ENCODE measurements at places on chromosomes 1 and 21.

DNA sequence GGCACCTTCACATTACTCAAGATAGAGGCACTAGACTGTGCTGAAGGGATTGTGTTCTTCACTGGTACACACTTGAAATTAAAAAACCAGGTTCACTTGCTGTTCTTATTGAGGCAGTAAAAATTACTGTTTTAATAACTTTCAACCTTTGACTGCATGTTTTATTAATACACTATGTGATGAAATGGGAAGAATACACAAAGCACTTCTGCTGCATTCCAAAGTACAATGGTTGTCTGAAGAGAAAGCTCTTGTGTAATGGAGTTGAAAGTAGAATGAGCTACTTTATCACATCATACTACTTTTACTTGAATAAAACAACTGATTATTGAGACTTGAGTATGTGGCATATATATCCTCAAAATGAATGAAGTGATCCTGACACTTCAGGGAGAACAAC is 49.7 kb downstream of the LRRC8C start:
- no peak for DNase-seq

GRCh38 chr1:203085528-203086406 is at the start of gene MYOG:
Gene MYOG, minus strand, starts transcription at chr1:203086012. Its CDS starts 51 bp downstream, at chr1:203085961.
- DNase-seq: no peak

- DNase-seq: no peak
These were observed 172.6 kb upstream of the HMCN1 start for GRCh38 chr1:185561629-185562028.

- DNase-seq: no peak
These were observed 7.5 kb downstream of the COL9A2 start for GRCh38 chr1:40309374-40310128.

- DNase-seq: no peak
These were observed 127.3 kb upstream of the POU3F1 start for GRCh38 chr1:38173848-38174247.

DNA sequence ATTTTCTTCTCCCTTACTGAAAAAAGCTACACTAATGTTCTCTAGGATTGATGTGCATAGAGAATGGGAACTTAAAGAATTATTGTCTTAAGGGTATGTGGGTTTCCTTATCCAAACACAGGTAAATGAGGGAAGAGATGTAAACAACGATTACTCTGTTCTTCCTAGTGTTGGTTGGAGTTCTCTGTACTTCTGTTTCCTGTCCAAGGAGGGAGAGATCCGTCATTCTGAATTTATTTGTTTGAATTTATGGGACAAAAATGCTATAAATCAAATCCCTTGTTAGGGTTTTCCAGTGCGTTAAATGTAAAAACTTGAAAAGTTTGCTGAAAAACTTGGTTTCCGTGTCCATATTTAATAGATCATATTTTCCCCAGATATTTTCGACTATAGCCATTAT is 29.6 kb downstream of the LAMC1 start:
- no peak for DNase-seq

DNA sequence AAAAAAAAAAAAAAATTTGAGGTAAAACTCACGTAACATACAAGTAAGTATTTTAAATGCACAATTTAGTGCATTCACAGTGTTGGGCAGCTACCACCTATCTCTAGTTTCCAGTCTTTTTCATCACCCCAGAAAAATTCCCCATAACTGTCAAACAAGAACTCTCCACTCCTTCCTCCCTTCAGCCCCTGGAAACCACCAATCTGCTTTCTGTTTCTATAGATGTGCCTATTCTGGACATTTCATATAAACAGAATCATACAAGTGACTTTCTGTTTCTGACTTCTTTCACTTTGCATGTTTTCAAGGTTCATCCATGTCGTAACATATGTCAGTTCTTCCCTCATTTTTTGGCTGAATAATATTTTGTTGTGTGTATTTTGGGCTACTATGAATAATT is 24.9 kb upstream of the ETS2 start:
- DNase-seq: no peak

DNA sequence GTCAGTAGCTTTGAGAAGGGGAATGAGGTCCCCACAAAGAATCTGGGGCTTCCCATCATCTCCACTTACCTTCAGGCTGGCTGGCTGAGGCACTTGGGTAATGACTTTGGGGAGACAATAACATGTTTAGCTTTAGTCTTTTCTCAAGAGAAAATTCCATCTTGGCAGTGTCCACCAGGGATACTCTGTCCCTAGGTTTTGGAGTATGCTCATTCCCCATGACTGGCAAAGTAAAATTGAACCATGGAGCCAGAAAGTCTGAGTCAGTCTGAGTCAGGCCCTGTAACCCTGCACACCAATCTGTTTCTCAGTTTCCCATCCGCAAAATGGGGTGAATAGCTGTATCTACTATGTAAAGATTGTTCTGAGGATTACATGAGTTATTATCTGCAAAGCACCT is 28.2 kb downstream of the RUNX1 start:
- no peak for DNase-seq

GRCh38 chr1:2477791-2478499 is 1.9 kb downstream of the PLCH2 start:
- no peak for DNase-seq

GRCh38 chr1:208189716-208190115 is 54.5 kb downstream of the PLXNA2 start:
- no peak for DNase-seq

GRCh38 chr1:180927348-180927747 is 14.7 kb downstream of the KIAA1614 start:
- DNase-seq: no peak

DNA sequence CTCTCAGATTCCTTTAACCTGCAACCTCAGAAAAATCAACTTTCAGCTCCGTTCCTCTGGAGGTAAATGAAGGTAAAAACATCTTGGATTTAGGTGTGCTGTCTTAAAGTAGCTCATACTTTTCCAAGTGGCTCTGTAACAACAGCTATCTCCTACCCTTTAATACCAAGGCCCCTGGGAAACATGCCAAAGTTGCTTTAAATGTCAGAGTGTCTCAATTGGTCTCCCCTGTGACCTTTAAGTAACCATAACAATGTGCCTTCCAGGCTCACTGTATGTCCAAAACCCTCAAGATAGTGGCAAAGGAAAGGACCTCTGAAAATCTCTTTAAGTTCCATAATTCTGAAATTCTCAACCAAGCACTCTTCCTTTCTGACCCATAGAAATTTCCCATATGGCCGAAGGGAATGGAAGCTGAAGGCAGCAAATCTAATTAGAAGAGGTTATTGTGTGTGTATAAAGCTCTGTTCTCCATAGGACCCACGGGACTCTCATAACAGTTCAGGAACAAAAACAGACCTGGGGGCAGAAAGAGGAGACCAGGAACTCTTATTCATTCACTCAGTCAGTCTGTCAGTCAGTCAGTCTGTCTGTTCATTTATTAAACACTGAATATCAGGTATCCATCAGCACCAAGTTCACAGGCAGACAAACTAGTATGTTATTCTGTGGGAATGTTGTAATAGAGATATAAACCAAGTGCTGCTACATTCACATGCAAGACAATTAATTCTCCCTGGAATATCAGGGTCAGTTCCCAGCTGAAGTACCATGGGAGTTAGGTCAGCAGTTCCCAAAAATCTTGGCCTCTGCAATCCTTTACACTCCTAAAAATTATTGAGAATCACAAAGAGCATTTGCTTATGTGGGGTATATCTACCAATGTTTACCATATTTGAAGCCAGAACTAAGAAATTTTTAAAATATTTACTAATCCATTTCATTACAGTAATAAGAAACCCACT is 19.1 kb downstream of the ASTN1 start:
- DNase-seq: no peak

GRCh38 chr1:245771511-245772281 is 616.9 kb downstream of the KIF26B start:
- DNase-seq: no peak

DNA sequence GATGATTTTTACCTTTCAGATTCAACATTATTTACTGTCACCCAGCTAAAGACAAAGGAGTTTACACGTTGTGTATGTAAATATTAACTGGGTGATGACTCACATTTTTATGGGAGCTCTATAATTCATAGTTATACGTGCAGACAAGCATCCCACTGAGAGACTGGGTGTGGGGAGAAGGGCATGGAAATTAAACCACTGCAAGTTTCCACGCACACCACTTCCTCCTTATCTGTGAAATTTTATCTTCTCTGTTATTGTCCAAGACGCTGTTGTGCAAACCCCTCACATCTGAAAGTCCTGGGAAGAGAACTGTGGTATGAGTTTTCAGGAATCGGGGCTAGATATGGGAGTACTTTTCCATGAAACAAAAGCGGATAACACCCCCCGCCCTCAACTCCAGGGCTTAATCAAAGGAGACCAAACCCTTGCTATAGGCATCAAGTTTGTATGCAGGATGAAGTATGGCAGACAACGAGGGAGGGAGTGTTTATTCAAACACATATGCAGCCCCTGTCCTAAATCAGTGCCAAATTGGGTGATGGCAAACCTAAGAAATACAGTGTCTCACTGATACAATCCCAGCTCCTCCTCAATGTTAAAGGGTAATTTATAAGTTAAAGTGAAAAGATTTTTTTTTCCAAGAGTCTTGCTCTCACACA is 23.3 kb upstream of the DPT start:
- no peak for DNase-seq

GRCh38 chr1:204977318-204977717 is 65.7 kb upstream of the CNTN2 start:
- DNase-seq: no peak

GRCh38 chr1:29639741-29640427 is 403.6 kb downstream of the PTPRU start:
- DNase-seq: peak; percentile 10

GRCh38 chr1:7430691-7431090 is 340.4 kb upstream of the VAMP3 start:
- no peak for DNase-seq

GRCh38 chr1:27726173-27727044 is 648 bp downstream of the FAM76A start:
- peak; percentile 72 for DNase-seq

- DNase-seq: no peak
These were observed 10.8 kb downstream of the UTP25 start for GRCh38 chr1:209838537-209838936.

GRCh38 chr1:3988431-3988830 is 88.4 kb upstream of the C1orf174 start:
- no peak for DNase-seq

DNA sequence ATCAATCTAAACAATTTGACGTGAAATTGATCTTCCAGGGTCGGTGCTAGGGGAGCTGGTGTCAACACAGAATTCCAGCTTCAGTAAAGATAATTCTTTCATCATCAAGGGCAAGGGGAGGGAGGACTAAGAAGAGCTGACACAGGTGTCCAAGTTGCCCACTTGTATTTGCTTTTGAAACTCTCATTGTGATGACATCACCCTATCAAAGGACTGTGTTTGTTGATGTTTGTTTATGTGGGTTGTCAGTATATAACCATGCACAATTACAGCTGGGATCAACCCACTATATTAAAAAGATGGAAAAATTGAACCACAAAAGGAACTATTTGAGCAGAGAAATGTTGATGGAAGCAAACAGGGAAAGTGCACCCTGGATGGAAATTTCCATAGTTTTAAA is 48.8 kb downstream of the ZC3H11B start:
- no peak for DNase-seq

DNA sequence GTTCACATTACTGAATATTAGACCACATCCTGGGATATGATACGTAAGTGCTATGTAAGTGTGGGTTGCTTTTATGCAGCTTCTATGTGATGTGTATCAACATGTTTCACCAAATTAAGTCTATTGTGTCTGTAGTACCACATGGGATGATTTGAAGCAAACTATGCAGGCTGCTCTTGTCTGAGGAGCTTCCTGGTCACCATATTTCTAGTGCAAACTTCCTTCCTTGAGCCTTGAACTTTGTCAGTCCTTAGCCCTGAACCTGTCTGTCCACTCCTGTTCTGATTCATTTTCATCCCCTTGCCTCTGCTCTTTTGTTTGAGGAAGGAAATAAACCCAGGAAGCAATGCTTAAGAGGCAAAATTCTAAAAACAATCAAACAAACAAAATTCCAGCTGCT is 117.5 kb upstream of the VANGL1 start:
- DNase-seq: no peak

- DNase-seq: peak; percentile 30
These were observed 147.4 kb downstream of the ZNF281 start for GRCh38 chr1:200262326-200262965.

DNA sequence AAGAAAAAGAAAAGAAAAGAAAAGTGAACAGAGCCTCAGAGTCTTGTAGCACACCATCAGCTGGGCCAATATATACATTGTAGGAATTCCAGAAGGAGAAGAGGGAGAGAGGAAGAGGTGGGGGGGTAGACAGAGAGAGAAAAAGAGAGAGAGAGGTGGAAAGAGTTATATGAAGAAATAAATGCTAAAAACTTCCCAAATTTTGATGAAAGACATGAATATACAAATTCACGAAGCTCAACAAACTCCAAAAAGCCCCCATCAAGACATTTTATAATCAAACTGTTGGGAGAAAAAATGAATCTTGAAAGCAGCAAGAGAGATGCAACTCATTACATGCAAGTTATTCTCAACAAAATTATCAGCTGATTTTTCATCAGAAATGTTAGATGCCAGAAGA is 41.5 kb upstream of the TSHB start:
- DNase-seq: no peak

DNA sequence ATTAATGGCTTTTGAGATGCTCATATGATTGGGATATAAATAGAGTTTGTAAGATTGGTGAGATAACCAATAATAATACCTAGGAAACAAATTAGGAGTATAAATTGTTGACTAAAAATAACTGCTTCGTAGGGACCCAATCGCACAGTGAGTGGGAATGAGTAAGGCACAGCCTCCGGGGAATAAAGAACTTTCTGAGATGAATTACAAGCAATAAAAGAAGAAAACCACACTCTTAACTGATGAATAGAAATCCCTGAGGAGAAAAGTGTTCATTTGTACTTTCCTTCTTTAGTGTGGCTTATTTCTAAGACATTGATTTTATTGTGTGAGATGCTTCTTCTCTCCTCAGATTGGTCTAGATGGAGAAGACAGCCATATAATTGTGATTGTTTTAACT is 443.4 kb upstream of the PRMT6 start:
- DNase-seq: no peak

GRCh38 chr1:55636696-55637095 is 421.5 kb upstream of the USP24 start:
- no peak for DNase-seq

GRCh38 chr1:39566441-39567137 is 10.0 kb downstream of the PABPC4 start:
- no peak for DNase-seq

DNA sequence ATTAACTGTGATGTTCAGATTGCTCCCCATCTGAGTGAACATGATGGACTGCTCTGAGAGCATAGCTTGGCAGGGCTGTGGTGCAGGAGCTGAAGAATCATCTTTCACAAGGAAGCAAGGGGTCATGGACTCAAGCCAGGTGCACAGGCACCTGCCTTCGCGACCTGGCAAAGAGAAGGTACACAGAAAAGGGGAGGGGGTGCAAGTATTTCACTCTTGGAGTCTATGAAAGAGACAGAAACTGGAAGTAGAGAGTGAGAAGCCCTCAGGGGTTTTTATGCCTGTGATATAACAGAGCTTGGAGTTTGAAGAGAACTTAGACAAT is 232.6 kb upstream of the PLXNA2 start:
- DNase-seq: no peak

GRCh38 chr1:81804312-81804711 is 3.6 kb downstream of the ADGRL2 start:
- DNase-seq: peak; percentile 67
